ENCODE measurements at places on chromosomes 11 and 22. TPM values are rescaled to one million over a fixed set of nuclear protein-coding genes. Genes with fewer than 3 reads are reported as not detected.

The OR2AG2 gene
- not detected for total RNA-seq

The CHADL gene
- 26.4 TPM for total RNA-seq

The PGM2L1 gene
- total RNA-seq: 2.1 TPM

The TIMM10B gene
- total RNA-seq: 14.1 TPM

The FAM180B gene
- total RNA-seq: 0.22 TPM

The TP53AIP1 gene
- not detected for total RNA-seq

Measured in Right ventricle myocardium inferior (tissue), 1 donor.